LHCN-M2 (cell line): ENCODE measurements at places on chromosomes 7 and 10. TPM values are rescaled to one million over a fixed set of nuclear protein-coding genes. Genes with fewer than 3 reads are reported as not detected.

GRCh38 chr7:94160719-94161435 is 156.7 kb upstream of the BET1 start:
- no peak for DNase-seq

DNA sequence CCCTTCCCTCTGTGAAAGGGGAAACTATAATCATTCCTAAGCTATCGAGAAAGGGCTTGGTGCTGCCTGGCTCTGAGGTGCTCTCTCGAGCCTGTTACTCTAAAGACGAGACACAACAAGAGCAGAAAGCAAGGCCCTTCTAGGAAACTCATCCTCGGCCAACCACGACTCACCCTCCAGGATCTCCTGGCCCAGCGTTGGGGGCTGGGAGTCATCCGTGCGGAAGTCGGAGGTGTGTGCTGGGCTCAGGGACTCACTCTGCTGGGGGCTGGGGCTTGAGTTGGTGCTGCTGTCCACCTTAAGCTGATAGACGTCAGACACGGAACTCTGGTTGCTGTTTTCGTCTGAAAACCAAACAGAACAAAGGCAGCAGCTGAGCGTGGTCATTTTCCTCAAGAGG is 17.6 kb upstream of the BAZ1B start:
- DNase-seq = no peak

DNA sequence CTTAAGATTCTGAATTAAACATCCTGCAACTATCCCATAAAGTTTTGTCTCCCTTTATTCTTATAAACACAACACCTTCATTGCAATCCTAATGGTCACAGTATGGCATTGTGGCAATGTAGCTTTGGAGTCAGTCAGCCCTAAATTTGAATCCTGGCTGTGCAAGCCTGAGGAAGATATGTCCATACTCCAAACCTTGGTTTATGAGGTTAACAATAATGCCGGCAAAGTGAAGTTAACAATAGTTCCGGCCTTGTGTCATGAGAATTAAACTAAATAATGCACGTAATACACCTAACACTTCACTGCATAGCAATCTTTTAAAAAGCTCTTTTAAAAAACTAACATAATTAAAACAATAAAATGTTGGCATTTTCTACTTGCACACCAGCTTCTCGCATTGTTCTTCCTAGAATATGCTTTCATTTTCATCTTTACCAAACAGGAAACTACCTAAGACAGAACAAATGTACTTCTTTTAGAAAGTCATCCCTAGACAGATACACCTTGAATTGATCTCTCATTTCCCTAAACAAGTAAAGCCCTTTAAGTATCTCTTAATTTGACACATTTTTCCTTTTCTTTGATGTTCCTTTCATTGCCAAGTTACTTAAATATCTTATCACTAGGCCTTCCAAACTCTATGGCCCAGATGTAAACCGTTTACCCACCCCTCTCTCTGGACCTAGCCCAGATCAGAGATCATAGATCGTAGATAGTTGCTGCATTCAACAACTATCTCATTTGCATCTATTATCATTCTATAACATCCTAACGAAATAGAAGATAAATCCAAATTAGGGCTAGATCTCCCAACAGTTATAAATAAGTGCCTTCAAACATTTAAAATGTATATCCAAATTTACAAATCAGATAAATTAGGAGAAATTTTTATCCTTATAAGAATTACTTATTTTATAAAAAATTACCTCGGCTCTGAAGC is 66.7 kb downstream of the CREB3L2 start:
- no peak for DNase-seq

Gene ZCCHC24
- total RNA-seq = 15.1 and 17.7 TPM in 2 replicates

GRCh38 chr7:69761290-69761922 is 163.1 kb downstream of the AUTS2 start:
- no peak for DNase-seq

Gene BICC1
- total RNA-seq = 17.3 and 20.7 TPM in 2 replicates
